ENCODE measurements at places on chromosomes 13 and 19. TPM values are rescaled to one million over a fixed set of nuclear protein-coding genes. Genes with fewer than 3 reads are reported as not detected.

GRCh38 chr13:55553701-55554100 is 1587.0 kb upstream of the PRR20A start:
- no peak for DNase-seq
- no peaks in the 10 kb centered on the region for H3K4me1 ChIP-seq
- H3K36me3 ChIP-seq = no peaks in the 10 kb centered on the region
- H3K27ac ChIP-seq = no peak overlapping the region
- H3K27me3 ChIP-seq = no peaks in the 10 kb centered on the region

The SERPINE3 gene
- not detected for polyA plus RNA-seq

DNA sequence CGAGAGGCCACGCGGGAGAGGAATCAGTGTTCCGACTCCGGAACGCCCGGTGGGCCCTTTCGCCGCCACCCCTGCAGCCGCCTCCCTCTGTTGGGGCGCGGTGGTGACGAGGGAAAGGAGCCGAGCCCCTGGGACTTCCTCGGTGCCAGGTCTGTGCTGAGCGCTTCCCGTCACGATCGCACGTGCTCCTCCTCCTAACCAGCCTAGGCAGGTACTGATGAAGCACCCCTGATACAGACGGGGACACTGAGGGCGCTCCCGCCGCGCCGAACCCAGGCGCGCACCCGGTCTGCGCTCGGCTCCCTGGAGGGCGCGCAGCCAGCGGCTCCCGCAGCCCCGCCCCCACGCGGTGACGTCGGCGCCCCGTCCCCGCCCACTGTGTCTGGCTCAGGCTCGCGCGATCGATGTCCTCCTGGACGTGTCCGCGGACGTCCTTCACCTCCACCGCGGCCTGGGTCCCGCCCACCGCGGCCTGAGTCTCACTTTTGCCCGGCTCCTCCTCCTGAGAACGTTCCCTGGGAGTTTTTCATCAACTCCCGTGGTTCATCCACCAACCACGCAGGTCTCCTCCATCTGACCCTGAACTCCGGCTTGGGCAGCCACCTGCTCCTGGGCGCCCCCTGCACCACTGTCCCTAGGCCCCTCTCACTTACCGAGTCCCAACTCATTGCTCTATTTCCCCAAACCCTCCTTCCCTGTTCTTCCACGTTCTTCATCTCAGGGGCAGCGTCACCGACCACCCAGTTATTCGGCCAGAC is 2.6 kb upstream of the KLK15 start:
- peak; percentile 54 for DNase-seq
- H3K4me3 ChIP-seq = peak overlapping the region; percentile 50
- no peaks in the 10 kb centered on the region for H3K36me3 ChIP-seq
- H3K27me3 ChIP-seq = peaks cover 38% of the 10 kb centered on the region
- H3K27ac ChIP-seq = no peak overlapping the region
- peaks cover 8% of the 10 kb centered on the region for H3K4me1 ChIP-seq

DNA sequence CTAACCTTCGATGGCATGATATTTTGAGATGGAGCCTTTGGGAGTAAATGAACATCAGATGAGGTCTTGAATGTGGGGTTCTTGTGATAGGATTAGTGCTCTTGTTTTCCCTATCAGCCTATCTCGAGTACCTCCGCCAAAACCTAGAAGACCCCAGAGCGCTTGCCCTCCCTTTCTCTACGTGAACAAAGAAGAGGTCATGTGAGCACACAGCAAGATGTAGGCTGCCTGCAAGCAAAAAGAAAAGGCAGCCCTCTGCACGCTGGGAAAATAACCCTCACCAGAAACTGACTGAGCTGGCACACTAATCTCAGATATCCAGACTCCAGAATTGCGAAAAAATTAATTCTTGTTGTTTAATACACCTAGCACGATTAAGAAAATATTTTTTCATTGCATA is 799.8 kb upstream of the SLC10A2 start:
- H3K27ac ChIP-seq = no peak overlapping the region
- no peak overlapping the region for H3K4me3 ChIP-seq
- DNase-seq = no peak
- no peaks in the 10 kb centered on the region for H3K27me3 ChIP-seq
- H3K4me1 ChIP-seq = no peaks in the 10 kb centered on the region

The FCGBP gene
- polyA plus RNA-seq = 0.07 TPM

GRCh38 chr19:10361569-10362011 is 18.8 kb downstream of the TYK2 start:
- H3K36me3 ChIP-seq = peaks cover 99% of the 10 kb centered on the region
- H3K27ac ChIP-seq = no peak overlapping the region
- DNase-seq = no peak
- H3K4me1 ChIP-seq = no peaks in the 10 kb centered on the region
- H3K4me3 ChIP-seq = no peak overlapping the region

DNA sequence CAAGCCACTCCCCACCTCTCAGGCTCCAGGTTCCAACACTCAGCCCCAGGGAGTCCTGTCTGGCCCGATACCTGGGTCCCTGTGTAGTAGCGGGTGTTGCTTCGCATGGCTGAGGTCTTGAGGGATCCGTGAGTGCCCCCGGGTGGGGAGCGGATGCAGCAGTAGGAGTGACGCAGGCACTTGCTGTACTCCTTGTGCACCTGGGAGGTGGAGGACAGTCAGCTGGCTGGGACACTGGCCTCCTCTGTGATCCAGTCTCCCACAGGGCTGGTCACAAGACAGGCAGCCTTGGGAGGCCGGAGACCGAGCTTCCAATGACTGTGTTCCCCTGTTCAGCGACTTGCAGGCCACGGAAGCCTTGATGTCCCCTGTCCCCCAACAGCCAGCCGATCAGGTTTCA is 16.3 kb upstream of the ASF1B start:
- no peak overlapping the region for H3K4me3 ChIP-seq
- H3K36me3 ChIP-seq = peaks cover 23% of the 10 kb centered on the region
- H3K27ac ChIP-seq = no peak overlapping the region
- H3K27me3 ChIP-seq = no peaks in the 10 kb centered on the region
- DNase-seq = no peak

DNA sequence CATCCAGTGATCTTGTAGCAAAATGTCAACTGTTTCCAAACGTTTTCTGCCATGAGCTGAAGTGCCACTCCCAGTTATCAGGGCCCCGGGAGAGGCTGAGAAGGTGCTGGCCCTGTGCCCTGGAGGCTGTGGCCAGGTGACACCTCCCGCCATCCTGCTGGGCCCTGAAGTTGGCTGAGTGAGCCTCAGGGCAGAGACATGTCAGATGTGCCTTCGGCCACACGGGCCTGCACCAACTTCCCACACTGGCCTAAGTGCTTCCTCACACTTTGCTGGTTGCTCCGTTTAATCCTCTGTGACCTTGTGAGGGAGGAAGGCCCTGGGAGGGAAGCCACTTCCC is 4.8 kb downstream of the ADPRHL1 start:
- H3K4me3 ChIP-seq = no peak overlapping the region
- no peaks in the 10 kb centered on the region for H3K27me3 ChIP-seq

GRCh38 chr13:97856304-97856675 is 97.2 kb upstream of the IPO5 start:
- no peak for DNase-seq
- no peaks in the 10 kb centered on the region for H3K36me3 ChIP-seq
- no peak overlapping the region for H3K4me3 ChIP-seq
- no peak overlapping the region for H3K27ac ChIP-seq

The ASPDH gene
- polyA plus RNA-seq = not detected

GRCh38 chr19:18097993-18098890 is 664 bp downstream of the MAST3 start:
- no peak for DNase-seq
- H3K27ac ChIP-seq = no peak overlapping the region
- no peaks in the 10 kb centered on the region for H3K27me3 ChIP-seq
- H3K4me1 ChIP-seq = peaks cover 29% of the 10 kb centered on the region
- no peaks in the 10 kb centered on the region for H3K36me3 ChIP-seq

GRCh38 chr13:111937777-111938311 is 129.1 kb upstream of the SOX1 start:
- H3K27ac ChIP-seq = no peak overlapping the region
- H3K27me3 ChIP-seq = no peaks in the 10 kb centered on the region
- no peaks in the 10 kb centered on the region for H3K36me3 ChIP-seq
- no peak overlapping the region for H3K4me3 ChIP-seq
- no peaks in the 10 kb centered on the region for H3K4me1 ChIP-seq

The ZNF534 gene
- polyA plus RNA-seq = not detected

DNA sequence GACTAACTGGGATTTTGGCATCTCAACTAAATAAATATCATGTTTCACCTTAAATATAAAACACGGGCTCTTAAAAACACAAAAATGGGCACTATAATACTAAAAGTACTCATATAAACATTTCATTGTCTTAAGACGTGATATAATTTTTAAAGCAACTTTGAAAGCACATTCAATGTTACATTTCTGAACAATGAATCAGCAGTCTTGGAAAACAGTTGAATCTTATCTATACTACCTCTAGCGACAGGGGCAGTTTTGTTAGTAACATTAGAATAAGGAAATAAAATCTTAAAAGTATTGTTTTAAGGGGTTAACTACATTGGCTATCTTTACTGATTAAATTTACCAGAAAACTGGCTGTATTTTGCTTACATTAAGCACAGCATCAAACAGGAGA is 156.9 kb downstream of the UGGT2 start:
- H3K4me3 ChIP-seq = no peak overlapping the region
- no peak for DNase-seq
- no peaks in the 10 kb centered on the region for H3K4me1 ChIP-seq

GRCh38 chr13:112060282-112060830 is 6.6 kb upstream of the SOX1 start:
- DNase-seq = no peak
- no peaks in the 10 kb centered on the region for H3K36me3 ChIP-seq
- no peak overlapping the region for H3K4me3 ChIP-seq
- H3K27ac ChIP-seq = no peak overlapping the region

DNA sequence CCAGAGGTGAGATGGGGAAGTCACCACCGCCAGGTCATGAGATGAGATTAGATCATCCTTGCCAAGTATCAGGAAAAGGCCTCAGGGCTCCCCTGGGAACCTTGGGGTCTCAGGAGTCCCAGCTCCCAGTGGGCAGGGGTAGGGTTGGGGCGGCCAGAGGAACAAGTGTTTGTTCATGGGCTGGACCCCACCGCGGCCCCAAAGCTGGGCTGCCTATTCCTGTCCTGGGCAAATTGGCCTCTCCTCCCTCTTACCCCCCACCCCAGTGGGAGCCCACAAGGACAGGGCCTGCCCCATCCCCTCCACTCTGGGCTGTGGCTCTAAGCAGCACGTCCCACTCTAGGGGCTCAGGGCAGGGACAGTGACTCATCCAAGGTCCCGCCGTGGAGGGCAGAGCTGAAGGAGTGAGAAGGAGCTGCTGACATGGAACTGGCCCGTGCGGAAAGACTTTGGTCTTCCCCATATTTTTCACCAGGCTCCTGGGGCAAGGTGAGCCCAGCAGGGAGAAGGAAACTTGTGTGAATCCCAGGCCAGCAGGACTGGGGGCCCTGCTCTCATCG is 4.0 kb upstream of the HCN2 start:
- H3K36me3 ChIP-seq = peaks cover 29% of the 10 kb centered on the region
- peaks cover 8% of the 10 kb centered on the region for H3K27me3 ChIP-seq
- H3K27ac ChIP-seq = no peak overlapping the region
- no peak overlapping the region for H3K4me3 ChIP-seq

- H3K27me3 ChIP-seq = no peaks in the 10 kb centered on the region
- H3K4me1 ChIP-seq = no peaks in the 10 kb centered on the region
- H3K4me3 ChIP-seq = no peak overlapping the region
Observed at GRCh38 chr19:30167206-30167868, 204.8 kb upstream of the ZNF536 start.

The SGCG gene
- polyA plus RNA-seq = not detected

DNA sequence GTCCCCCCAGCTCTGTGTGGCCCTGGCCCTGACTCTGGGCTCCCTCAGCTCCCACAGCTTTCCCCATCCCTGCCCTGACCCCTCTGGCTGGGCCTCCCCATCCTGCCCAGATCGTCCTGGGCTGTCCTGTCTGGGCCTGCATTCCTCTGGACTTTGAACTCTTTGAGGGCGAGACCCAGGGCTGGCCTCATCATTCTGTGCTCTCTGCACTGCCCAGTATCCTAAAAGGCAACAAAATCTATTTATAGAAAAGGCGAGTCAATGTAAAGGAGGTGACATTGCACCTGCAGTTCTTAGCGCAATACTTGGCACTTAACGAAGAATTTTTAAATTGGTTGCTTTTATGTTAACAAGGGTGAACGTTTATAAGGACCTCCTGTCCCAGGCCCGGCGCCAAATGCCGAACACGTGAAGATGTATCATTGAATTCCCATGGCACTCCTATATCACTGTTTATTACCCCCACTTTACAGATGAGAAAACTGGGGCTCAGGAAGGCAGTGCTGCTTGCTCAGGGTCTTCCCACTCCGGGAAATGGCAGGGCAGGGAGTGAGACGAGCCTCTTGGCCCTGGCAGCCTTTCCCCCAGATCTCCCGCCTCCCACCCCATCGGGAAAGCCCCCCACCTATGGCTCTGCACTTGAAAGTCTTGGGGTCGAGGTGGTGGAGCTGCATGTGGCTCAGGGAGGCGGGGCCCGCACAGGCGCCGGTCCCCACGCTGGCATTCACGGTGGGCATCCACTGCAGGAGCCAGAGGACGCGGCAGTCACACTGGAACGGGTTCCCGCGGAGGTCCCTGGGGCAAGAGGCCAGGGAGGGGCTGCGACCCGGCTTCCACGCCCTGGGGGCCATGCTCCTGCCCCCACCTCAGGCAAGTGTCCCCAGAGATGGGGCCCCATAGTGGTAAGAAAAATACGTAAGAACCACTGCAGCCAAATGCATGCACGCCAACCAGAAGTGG is 3.8 kb downstream of the LGI4 start:
- no peaks in the 10 kb centered on the region for H3K36me3 ChIP-seq
- H3K27me3 ChIP-seq = no peaks in the 10 kb centered on the region
- H3K4me3 ChIP-seq = no peak overlapping the region
- no peak overlapping the region for H3K27ac ChIP-seq
- DNase-seq = no peak

DNA sequence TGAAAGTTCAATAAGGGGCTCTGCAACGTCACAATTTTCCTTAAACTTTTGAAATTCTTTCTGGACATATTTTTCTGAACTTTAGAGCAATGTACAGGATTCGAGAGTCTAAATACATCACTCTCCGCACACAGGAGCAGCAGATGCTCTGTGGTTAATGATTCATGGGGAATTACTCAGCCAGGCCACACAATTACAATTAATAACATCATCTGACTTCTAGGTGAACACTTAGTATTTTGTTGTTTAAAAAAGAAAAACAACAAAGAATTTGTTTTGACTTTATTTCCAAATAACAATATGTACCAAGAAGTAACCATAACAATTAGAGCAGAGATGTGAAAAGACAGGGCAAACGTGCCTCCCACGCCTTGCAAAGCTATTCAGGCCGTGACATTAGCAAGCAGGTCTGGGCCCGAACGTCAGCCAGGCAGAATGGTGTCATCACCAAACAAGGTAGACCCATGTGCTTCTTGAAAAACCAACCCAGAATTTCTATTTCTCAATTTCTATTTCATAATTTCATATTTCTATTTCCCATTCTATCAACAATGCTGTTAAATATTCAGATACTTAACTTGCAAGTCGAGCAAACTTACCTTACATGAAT is 236.3 kb downstream of the COL4A1 start:
- no peak overlapping the region for H3K27ac ChIP-seq
- no peaks in the 10 kb centered on the region for H3K36me3 ChIP-seq
- H3K27me3 ChIP-seq = no peaks in the 10 kb centered on the region
- H3K4me1 ChIP-seq = no peaks in the 10 kb centered on the region
- DNase-seq = no peak

The ZNF541 gene
- polyA plus RNA-seq = not detected

The RFXAP gene
- 1.1 TPM for polyA plus RNA-seq

The ZNF730 gene
- polyA plus RNA-seq = not detected
